ENCODE measurements at places on chromosomes 13 and 19.

DNA sequence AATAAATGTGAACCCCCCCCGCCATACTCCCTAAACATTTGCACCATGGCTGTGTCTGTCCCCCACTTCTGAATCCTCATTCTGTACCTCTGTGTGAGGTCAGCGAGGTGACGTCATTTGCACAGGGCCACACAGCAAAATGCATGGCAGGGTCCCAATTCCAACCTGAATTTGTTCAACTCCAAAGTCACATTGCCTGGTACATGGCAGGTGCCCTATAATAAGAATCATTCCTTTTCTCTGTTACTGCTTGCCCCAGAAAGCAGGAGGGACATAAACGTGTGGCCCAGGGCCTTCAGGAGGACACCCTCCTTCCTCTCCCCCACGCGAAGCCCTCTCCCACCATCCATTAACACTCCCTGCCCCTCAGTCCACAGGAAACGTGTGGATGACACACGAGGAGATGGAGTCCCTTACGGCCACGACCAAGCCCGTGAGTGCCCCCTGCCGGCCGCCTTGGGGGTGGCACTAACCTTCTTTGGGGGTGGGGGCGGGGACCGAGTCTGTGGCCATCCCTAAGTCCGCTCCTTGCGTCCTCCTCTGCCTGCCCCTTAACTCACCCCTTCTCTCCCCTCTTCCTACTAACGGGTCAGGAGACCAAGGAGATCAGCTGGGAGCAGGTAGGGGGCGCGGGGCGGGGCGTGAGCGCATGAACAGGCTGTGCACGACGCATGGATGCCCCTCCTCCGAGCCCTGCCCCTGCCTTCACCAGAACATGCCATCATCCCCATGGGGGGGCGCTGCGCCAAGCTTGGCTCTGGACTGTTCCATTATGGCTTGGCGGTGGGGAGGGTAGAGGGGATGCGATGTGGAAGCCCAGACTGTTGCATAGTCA lies 9.4 kb downstream of the HRC start:
- DNase-seq, result peak; percentile 72

DNA sequence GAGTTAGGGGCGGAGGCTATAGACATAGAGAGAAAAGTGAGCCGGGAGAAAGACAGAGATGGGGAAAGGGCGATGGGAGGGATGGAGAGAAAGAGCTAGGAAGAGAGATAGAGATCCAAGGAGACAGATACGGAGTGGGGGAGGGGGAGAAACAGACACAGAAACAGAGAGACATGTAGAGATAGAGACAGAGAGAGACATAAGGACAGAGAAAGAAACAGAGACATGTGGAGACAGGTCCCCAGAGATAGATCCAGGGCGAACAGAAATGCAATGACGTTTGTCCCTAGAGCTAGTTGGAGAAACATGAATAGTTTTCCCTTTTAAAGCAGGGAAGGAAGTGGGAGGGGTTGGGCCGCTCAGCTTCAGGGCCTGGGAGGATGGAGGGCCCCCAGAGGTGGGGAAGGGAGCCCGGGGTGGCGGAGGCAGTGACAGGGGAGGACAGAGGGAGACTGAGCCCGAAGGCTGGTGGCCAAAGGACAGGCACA lies 4.6 kb downstream of the PPP1R14A start:
- DNase-seq, result no peak

DNA sequence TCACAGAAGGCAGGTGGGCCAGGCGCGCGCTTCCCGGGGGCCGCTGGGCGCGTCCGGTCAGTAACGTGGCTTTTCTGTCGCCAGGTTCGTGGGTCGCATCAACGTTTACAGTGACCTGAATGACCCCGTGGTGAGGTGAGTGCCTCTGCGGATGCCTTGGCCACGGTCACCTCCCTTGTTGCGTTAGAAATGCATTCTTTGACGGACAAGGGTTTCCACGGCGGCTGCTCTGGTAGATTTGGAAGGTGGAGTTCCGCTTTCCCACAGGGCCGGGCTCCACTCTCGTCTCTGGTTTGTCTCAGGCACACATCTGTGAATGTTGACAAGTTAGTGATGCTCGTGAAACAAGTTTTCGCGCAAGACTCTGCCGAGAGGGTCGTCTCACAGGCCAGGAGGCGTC lies 130.0 kb downstream of the ATP11A start:
- DNase-seq, result no peak

DNA sequence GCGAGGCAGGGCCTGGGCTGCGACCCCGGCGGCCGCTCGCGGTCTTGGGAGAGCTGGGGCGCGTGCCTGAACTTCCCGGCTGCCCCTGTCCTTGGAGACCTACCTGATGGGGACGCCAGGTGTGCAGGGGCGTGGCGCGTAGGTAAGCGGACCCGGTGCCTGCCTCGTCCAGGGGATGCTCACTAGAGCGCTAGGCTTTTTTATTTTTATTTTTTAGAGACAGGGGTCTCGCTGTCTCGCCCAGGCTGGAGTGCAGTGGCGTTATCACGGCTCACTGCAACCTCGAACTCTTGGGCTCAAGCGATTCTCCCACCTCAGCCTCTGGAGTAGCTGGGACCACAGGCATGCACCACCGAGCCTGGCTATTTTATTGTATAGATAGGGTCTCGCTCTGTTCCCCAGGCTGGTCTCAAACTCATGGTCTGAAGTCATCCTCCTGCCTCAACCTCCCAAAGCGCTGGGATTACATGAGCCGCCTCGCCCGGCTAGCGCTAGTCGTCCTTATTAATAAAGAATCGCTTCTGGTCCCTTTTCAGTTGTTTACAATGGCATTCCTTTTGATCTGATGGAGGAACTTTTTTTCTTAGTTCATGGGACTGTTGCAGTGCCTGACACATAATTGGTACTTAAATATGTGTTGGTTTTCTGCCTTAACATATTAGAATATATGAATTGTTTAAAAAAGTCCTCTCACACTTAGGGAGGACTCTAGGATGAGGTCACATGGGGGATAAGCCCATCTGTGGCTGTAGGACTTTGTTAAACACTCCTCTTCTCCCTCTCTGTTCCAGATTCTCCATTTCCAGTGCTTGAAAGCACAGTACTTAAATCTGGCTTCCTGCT lies 812 bp downstream of the DPY19L3 start:
- DNase-seq, result no peak

- no peak for DNase-seq
Observed at GRCh38 chr13:66069570-66069969, 1160.6 kb downstream of the PCDH9 start.

DNA sequence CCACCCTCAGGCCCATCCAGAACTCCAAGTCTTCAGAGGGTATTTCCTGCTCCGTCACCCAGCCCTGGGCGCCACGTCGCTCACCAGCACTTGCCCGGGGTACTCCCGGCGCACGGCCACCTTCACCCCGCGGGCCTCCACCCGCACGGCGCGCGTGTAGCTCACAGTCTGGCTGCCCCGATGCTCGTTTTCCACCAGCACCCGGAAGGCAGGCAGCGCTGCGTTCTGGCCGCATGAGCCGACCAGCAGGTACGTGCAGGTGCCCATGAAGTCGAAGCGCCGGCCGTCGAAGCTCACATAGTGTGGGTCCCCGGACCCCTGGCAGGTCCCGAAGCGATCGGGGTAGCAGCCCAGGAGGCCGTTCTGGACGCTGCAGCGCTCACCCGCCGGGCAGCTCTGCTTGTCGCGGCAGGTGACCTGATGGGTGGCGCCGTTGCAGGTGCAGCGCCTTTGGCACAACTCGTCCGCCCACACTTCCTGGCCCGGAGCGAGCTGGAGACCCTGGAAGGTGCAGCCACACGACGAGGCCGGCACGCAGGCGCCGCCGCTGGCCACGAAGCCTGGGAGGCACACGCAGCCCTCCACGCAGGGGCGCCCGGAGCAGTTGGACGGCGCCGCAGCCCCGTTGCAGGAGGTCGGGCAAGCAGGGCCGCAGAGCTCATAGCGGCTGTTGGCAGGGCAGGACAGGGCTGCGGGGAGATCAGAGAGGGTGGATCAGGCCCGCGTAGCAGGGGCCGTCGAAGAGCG lies 19.2 kb downstream of the FCGBP start:
- DNase-seq, result no peak

GRCh38 chr13:51444922-51445321 lies 7.9 kb downstream of the INTS6 start:
- no peak for DNase-seq

- no peak for DNase-seq
Observed at GRCh38 chr13:24254146-24254841, 55.1 kb upstream of the C1QTNF9 start.

DNA sequence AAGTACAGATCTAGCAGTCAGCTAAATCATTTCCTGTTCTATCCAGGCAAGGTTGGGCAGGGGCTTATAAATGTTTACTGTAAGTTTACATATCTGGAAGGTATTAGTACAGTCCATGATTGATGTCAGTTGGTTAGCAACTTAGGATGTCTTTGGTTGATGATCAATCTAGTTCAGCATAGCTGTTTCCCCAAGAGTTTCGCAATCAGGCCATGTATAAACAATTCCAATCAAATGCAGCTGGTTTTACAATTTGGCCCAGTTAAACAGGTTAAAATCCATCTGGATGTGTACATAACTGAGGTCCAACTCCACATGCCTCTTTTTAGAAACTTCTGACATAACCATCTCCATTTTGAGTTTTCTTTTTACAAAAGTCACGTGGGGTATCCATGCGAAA lies 6.9 kb downstream of the ZNF221 start:
- no peak for DNase-seq

GRCh38 chr13:104286566-104287290 lies 1220.5 kb upstream of the SLC10A2 start:
- no peak for DNase-seq

- DNase-seq, result no peak
Observed at GRCh38 chr19:19057720-19058119, 6.1 kb upstream of the SLC25A42 start.

- DNase-seq, result no peak
Observed at GRCh38 chr19:35063940-35064818, 22.7 kb downstream of the HPN start.

DNA sequence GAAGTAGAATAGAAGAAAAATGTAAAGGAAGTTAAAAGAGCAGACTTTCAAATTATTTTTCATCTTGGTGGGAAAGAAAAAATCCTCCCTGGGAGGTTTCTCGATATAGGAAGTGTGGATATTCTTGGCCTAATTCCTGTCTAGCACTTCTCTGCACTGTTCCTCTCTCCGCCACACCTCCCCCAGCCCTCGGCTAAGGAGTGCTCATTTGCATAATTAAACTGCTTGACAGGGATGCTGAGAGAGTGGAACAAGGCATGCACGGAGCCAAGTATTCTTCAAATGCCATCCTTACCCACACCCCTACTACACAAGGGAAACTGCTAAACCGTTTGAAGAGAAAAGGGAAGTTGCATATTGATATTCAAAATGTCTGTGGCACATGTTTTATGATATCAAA lies 511.0 kb upstream of the HTR2A start:
- DNase-seq, result no peak

All from activated CD4-positive, alpha-beta T cell treated with anti-CD3 and anti-CD28 coated beads, Interleukin-2, amount 50 U/mL, for 24 hours (primary cell).